ENCODE measurements at places on chromosomes 4 and X. TPM values are rescaled to one million over a fixed set of nuclear protein-coding genes. Genes with fewer than 3 reads are reported as not detected.
A peak's percentile ranks its signal among the peaks of the same experiment; 100 is the strongest.

GRCh38 chrX:107940095-107940494, 42.1 kb downstream of the TEX13B start:
- no peak for DNase-seq

DNA sequence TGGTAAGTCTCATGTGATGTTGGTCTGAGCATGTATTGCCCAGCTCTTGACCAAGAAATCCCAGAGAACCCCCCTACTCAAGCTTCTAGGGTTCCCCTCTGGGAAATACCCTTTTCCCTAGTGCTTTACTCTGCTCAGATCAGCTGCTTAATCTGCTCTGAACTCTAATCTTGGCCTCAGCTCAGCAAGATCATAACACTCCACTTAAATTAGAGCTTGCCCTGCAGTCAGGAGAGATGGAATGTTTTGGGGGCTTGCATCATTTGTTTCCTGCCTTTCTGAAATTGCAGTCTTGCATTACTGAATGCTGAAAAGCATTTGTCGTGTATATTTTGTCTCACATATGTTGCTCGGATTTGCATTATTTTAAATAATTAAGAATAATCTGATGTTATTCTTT, 1153.6 kb downstream of the FSTL5 start:
- no peak for DNase-seq

GRCh38 chr4:29002151-29002550, 1718.0 kb upstream of the PCDH7 start:
- DNase-seq, result no peak

DNA sequence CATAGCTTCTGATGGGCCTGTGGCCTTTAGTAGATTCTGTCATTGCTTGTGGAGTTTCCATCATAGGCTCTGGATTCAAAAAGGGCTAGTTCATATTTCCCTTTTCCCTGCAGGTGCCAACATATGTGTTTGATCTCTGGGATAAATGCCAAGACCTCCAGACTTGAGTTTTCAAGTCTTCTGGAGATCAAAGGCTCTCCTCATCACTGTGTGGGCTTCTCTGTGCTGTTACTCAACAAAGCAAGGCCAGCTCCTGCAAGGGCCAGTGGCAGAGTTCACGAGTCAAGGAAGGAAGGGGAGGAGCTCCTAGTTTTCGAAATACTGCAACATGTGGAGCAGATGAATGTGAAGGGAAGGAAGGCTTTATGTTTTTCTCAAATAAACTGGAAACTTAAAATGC, 62.7 kb upstream of the SCML1 start:
- DNase-seq, result no peak

DNA sequence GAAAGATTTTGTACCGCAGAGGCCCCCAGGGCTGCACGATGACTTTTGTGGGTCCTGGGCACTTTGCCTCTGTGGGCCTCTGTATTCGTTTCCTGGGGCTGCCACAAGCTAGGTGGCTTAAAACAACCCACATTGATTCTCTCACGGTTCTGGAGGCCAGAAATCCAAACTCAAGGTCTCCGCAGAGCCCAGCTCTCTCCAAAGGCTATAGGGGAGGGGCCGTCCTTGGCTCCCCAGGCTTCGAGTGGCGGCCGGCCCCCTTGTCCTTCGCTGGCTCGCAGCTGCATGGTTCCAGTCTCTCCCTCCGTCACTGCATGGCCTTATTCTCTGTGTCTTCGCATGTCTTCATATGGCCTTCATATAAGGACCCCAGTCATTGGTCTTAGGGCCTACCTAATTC, 241.2 kb downstream of the EVC2 start:
- no peak for DNase-seq

GRCh38 chrX:34734383-34734782, 77.3 kb upstream of the TMEM47 start:
- no peak for DNase-seq

- no peak for DNase-seq
These were observed 2.4 kb downstream of the CXCR3 start for GRCh38 chrX:71615954-71616353.

DNA sequence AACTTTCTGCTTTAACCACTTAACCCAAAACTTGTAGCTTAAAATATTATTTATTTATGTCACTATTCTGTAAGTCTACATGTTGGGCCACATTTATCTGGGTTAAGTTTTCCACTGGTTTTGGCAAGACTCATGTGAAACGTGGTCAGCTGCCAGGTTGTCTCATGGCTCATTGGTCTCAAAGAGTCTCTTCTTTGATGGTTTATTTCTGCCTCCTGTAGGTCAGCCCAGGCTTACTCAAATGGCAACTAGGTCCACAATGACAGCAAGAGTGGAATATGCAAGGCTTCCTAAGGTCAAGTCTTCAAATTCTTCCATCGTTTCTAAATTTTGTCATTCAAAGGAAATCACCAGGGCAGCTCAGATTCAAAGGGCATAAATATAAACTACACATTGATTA, 828.7 kb downstream of the PCDH7 start:
- no peak for DNase-seq

DNA sequence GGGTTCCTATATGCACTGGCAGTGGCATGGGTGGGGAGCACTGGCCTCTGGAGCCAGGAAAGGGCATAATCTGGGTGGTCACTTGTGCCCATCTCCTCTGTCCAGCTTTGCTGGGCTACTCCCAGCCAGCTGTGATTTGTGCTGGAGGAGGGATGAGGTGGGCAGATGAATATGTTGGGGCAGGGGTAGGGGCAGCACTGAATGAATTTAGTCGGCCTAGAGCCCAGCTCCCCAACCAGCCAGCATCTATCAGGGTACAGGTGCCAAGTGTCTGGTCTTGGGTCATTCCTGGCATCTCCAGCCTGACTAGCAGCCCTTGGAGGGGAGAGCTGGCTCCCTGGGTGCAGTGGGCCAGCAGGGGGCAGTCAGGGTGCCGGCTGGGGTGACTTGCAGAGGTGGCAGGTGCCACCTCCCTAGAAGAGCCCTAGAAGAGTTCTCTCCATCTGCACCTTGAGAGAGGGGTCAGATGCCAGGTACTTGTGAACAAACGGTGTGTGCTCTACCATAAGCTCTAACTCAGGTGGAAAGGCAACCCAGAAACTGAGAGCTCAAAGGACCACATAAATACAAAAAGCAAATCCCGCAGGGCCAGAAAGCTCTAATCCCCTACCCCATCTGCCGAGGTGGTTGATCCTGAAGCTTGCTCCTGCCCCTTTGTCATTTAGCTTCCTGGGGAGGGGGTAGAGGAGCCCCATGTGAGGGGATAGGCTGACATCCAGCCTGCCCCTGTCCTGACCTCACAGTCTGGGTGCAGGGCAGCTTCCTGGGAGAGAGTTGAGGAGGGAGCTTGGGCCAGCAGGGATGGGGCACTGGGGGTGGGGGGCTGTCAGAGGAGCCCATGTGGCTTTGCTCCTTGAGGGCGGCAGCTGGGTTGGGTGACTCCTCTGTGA, 2.2 kb downstream of the SORCS2 start:
- DNase-seq, result no peak

DNA sequence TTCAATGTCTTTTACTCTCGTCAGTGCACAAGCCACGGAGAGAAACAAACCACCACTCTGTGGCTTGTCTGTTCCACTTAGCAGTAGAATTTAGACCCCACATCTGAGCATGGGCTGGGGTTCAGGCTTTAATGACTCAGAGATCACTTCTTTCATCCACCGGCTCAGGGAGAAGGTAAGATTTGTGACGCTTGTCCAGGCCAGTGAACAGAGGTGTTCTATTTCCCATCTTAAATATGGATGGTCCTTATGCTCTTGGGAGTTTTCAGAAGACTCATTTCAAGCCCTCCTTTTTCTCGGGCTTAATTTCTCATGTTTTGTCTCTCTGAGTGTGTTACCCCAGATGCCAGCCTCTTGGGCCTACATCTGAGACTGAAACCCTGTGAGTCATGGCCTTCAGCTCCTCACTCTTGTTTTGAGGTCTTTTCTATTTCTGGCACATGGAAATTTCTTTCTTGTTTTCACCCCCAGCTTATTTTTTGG, 127.4 kb upstream of the SFRP2 start:
- DNase-seq, result no peak

DNA sequence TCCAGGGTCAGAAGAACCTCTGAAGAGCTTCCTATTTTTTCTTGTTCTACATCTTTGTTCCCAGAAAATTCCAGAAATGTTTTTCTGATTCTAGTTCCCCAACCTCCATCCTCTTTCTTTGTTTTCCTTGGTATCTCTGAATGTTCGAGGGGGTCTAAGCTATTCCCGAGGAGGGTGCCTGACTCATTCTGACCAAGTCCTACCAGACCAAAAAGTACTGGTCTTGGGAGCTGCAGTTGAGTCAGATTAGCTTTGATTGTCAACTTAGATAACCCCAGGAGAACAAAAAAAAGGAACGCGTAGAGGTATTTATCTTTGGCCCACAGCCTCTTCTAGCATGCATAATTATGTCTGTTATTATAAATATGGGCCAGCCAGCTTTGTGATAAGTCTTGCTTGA, 12.1 kb upstream of the TENM3 start:
- no peak for DNase-seq

GRCh38 chrX:41478381-41478911, 31.3 kb downstream of the NYX start:
- DNase-seq, result no peak

DNA sequence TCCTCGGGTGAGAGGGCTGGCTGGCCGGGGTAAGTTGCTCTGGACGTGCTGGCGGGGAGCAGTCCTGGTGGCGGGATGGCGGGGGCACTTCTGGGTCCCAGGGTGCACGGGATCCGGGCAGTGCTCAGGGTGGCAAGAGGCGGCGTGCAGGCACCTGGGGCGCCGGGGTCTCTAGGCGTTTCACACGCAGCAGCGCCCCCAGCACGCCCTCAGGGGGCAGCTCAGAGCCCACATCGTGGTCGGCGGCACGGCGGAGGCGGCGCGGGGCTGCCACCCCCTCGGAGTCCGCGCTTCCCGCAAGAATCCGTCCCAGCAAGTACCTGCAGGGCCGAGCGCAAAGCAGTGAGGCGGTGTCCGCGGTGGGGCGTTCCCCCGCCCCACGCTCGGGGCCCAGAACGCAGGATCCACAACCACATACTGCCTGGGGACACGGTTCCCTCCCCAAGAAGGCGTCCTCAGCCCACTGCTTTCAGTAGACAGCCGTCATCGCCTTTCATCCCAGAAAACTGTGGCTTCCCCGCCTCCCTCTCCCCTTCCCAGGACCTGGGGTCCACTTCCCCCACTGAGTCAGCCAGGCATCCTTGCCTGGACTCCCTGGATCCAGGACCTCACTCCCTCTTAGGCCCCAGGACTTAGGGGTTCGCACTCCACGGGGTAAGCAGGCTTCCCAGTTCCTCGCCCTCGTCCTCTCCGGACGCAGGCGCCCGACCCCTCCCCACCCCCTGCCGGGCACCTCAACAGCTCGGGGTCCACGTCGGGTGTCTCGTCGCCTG, 4.1 kb downstream of the PCSK1N start:
- DNase-seq, result no peak

DNA sequence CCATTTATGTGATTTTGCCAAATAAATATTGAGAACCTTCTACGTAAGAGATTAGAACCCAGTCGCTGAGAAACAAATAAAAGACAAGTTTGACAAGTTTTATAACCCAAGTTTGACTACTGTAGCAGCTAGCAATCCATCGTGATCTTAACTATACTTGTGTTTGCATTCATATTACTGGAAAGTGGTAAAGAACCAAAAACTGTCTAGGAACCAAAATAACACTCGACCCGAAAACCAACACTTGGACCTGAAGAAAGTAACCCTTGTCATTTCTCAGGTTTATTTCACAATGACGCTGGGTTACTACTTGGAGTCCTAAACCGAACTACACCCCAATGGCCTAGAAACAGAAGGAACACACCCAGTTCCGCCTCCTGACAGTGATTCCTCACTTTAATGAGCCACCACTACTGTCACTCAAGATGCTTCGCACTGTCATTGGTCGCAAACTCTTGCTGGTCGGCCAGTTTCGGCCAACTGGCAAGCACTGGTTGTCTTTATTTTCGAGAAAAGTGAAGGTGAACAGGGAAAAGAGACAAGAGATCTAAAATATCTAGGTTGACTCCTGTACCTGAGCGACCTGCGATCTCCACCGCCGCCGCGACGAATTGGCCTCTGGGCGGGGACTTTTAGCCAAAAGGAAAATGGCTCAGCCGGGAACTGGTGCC, 496 bp downstream of the FBXO8 start:
- DNase-seq, result peak; percentile 91

DNA sequence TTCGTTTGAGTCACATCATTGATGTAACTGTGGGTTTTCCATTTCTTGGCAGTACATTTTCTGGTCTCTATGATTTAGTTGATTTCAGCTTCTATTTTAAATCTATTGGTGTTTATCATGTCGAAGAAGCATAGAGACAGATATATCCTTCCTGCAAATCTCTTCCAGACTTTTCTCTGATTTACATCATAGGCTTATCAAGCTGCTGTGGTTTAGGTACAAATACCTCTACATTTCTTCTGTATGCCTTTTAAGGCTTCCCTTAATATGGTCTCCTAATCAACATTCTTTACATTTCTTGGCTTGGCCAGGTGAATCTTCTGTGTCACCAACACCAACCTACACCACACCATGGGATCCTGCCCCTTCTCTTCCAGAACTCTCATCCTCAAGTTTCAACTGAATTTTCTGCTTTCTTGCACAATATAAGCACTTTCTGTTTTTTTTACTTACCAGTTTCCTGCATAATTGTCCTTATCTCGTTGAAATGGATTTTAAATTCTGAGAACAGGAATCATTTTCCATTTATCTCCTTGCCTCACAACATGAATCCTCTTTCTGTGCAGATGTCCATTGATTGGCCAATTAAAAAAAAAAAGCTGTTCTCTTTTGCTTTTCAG, 626.9 kb downstream of the ANKRD50 start:
- DNase-seq, result no peak

DNA sequence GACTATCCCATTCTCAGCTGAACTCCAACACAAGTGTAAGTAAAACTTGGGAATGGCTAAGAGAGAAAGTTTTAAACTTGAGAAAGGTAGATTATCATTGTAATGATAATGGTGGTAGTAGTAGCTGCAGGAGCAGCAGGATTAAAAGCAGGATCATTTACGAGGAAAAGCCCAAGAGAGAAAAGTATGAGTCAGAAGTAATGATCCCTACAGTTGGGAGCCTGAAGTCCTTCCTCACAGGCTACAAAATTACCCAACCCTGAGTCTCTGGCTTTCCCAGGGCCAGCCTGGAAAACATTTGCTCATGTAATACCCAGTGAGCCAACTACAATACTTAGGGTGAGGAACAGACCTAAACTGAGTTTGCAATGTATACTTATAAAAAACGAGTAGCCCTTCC, 4.4 kb upstream of the PRDM8 start:
- DNase-seq, result no peak

DNA sequence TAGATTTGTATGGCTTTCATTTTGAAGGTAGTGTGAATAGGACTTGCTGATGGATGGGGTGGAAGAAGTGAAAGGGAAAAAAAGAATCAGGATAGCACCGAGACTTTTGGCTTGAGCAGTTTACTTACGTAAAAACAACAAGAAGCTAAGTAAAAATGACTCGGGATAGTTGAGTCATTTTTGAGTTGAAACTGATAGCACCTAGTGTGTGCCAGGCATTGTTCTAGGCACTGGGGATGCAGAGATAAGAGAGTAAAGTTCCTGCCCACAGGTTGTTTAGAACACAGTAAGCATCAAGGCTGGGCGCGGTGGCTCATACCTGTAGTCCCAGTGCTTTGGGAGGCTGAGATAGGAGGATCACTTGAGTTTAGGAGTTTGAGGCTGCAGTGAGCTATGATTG, 34.7 kb downstream of the ADD1 start:
- no peak for DNase-seq

The NR0B1 gene
- polyA plus RNA-seq, result 0.15 TPM

The APBB2 gene
- polyA plus RNA-seq, result 42.1 TPM

The POU3F4 gene
- polyA plus RNA-seq, result not detected

The MAGEA2 gene
- not detected for polyA plus RNA-seq

The MAGED4 gene
- polyA plus RNA-seq, result 60.3 TPM

The FAM50A gene
- polyA plus RNA-seq, result 63.5 TPM

The TRIM60 gene
- polyA plus RNA-seq, result not detected
